ENCODE measurements at places on chromosomes 16 and 17.

GRCh38 chr17:13534946-13535345 lies 66.8 kb downstream of the HS3ST3A1 start:
- DNase-seq = no peak

DNA sequence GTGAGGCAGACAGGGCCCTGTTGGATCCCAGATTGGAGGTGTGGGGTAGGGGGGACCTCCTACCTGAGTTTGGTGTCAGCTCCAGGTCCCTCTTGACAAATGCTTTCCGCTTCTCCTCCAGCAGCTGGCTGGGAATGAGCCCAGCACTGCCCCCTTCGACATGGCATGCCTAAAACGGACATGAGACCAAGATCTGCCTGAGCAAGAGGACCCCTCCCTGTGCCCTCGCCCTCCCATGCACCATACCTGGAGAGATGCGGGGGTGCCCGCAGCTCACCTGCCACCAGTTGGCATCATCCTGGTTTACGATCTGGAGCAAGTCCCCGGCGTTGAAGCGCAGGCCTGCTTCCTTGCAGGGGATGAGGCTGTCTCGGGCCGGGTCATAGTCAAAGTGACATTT lies 26.2 kb downstream of the MPP2 start:
- DNase-seq = no peak

DNA sequence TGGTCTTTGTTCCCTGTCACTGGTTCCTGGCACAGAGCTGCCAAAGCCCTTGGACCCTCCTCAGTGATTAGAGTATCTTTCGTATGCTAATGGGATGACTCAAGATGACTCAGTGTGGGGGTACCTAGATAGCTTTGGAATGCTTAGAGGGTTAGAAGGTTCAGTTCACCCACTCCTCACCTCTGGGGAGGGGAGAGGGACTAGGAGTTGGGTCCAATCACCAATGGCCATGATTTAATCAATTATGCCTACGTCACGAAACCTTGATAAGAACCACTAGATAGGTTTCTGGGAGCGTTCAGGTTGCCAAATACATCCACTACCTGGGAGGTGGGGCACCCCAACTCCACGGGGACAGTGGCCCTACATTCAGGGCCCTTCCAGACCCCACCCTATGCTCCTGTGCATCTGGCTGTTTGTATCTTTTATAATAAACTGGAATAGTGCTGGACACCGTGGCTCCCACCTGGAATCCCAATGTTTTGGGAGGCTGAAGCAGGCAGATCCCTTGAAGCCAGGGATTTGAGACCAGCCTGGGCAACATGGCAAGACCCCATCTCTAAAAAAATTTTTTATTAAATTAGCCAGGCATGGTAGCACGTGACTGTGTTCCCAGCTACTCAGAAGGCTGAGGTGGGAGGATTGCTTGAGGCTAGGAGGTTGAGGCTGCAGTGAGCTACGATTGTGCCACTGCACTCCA lies 29.2 kb upstream of the LITAF start:
- no peak for DNase-seq

- DNase-seq = no peak
These were observed 94.6 kb downstream of the ITFG1 start for GRCh38 chr16:47366228-47366627.

DNA sequence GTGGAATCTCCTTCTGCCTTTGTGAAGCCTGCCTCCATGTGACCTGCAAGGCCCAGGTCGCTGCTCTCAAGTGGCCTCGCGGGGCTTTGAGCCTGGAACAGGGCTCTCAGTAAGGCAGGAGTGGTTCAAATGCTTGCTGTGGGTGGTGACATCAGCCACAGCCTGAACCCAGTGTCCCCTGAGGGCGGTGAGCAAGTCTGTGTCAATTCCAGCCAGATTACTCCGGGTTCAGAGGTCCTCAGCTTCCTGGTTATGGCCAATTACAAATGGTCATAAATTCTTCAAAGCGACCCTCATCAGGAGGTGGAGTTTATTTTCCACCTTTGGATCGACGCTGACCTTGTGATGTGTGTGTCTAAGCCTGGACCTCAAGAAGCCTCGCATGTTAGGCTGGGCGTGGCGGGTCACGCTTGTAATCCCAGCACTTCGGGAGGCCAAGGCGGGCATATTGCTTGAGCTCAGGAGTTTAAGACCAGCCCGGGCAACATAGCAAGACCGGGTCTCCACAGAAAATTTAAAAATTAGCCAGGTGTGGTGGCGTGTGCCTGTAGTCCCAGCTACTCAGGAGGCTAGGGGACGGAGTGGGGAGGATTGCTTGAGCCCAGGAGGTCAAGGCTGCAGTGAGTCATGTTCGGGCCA lies 17.3 kb downstream of the LGALS3BP start:
- DNase-seq = peak; percentile 47

- DNase-seq = no peak
These were observed 410.7 kb downstream of the TMEM114 start for GRCh38 chr16:8179615-8180014.

GRCh38 chr16:55944377-55944802 lies 69.2 kb upstream of the CES5A start:
- DNase-seq = peak; percentile 79

GRCh38 chr16:78994135-78994745 lies 606.3 kb downstream of the MAF start:
- DNase-seq = no peak

DNA sequence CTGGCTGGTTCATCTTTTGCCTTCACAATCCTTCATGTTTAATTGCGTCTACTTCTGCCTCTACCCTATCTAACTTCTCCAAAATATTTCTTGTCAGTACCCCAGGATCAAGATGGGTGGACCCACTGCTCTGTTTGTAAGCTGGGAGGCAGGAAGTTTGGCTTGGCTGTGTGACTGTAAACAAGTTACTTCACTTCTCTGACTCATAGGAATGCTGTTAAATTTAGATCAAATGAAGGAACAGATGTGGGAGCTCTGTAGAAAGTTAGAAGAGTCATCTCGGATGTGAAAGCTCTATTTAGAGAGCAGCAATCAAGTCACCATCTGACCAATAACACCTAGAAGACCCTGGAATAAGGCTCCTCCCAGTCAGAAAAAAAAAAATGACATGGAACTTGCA lies 55.2 kb upstream of the MRTFB start:
- peak; percentile 77 for DNase-seq

DNA sequence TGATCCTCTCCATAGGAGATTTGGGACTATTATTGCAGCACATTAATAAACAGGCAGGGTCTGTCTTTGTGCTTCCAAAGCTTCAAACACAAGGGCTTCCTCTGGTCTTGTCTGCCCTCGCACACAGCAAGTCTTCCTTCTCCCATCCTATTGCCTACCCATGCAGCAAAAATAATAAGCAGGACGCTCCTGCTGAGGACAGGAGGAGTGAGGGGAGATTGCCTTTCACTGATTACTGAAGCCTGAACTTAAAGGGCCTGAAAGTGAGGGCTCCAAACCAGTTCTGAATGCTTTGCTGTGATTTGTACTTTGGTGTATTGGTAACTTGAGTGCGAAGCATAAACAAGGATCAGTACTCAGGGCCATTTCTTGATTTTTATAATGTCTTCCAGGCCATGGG lies 197.6 kb upstream of the XYLT1 start:
- no peak for DNase-seq

- no peak for DNase-seq
These were observed 548 bp downstream of the HAGH start for GRCh38 chr16:1825864-1826690.

GRCh38 chr17:13650096-13650675 lies 48.5 kb upstream of the HS3ST3A1 start:
- no peak for DNase-seq

DNA sequence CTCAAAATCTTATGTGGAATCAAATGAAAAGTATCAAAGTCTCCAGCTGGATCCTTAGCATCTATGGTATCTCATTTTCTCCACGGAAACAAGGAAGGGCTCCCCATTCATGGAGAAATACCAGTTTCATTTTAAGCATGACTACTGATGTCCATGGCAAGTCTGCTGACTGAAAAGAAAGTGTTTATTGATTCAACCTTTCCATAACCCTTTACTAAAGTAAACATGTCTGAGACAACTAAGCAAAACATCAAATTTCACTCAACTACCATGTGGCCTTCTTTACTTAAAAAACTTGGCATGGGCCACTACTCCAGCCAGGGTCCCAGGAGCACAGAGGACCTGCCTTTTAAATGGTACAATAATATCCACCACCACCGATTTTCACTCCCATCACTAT lies 928.0 kb upstream of the SOX9 start:
- DNase-seq = no peak

DNA sequence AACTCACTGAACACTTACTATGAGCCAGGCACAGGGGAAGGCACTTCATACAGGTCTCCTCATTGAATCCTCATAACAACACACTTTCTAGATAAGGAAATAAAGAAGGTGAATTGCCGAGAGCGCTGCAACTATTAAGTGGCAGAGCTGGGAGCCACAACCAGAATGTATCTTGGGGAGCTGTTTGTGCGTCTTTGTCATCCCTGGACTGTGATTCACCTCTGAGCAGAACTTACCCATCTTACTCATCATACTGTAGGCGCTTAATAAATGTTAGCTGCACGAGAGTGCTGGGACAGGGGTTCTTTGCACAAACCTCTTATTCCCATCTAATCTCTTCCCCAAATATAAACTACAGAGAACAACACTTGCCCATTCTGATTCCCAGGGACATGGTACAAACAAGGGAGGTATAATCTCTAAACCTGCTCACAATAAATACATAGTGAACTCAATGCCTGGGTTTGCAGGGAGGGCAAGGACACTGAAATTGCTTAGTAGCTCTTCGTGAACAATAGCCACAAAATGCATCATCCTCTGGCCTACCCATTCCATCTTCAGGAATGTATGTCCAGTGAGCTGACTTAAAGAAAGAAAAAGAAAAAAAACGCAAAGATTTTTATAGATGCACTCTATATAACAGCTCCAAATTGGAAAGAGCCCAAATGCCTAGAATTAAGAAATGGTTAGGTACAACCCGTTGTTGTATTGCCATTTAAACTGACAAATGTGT lies 43.0 kb downstream of the MYO18A start:
- DNase-seq = no peak

GRCh38 chr16:57906382-57907316 lies 64.3 kb downstream of the CNGB1 start:
- no peak for DNase-seq

DNA sequence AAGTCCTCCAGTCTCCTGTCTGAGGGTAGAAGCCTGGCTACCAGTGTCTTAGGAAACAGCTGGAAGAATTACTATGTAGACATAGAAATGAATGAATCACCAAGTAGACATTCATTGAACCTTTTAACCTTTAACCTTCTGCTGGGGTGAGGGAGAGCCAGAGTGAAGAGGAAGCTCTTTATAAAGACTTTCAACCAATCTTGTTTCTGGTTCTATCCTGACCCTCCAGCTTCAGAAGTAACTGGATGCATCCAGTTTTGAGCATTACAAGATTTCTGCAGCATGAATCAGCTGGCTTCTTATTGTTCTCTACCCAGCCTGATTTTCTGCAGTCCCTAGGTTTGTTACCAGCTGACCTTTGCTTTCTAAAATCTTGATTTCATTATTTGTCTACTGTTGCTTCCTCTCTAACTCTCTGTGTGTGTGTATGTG lies 8.5 kb downstream of the TEKT1 start:
- no peak for DNase-seq

GRCh38 chr16:50680556-50680893 lies 587 bp downstream of the SNX20 start:
- no peak for DNase-seq

- DNase-seq = peak; percentile 82
These were observed 18.6 kb upstream of the ZNF629 start for GRCh38 chr16:30805370-30806169.

GRCh38 chr17:4498461-4499397 lies at the start of gene SPNS2:
TSS of gene SPNS2 (plus strand) at chr17:4498881. CDS start at chr17:4499048, 167 bp downstream.
- DNase-seq = peak; percentile 40

GRCh38 chr16:3046641-3047386 lies 453 bp downstream of the MMP25 start:
- DNase-seq = no peak

- no peak for DNase-seq
These were observed 5.5 kb downstream of the TANGO6 start for GRCh38 chr16:68848786-68849185.

GRCh38 chr16:80144191-80144590 lies 396.6 kb upstream of the DYNLRB2 start:
- DNase-seq = peak; percentile 40

DNA sequence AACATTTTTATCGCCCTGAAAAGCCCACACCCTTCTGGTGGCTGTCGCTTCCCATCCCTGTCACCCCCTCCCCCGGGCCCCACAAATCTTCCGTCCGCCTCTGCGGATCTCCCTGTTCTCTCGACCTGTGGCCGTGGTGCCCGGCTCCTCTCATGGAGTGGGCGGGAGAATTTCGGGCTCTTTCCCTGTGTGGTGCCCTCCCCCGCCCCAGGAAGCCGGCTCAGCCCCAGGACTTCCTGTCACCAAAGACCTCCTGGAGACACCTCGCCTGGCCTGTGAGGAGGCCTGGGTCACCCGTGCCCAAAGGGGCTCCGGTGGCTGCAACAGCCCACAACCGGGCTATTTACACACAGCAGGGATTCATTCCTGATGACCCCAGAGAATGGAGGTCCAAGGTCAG lies 26.1 kb upstream of the UBE2I start:
- no peak for DNase-seq

- DNase-seq = no peak
These were observed 144.3 kb downstream of the AIPL1 start for GRCh38 chr17:6290488-6291196.

- DNase-seq = no peak
These were observed 23.0 kb downstream of the USP6 start for GRCh38 chr17:5138616-5139457.

DNA sequence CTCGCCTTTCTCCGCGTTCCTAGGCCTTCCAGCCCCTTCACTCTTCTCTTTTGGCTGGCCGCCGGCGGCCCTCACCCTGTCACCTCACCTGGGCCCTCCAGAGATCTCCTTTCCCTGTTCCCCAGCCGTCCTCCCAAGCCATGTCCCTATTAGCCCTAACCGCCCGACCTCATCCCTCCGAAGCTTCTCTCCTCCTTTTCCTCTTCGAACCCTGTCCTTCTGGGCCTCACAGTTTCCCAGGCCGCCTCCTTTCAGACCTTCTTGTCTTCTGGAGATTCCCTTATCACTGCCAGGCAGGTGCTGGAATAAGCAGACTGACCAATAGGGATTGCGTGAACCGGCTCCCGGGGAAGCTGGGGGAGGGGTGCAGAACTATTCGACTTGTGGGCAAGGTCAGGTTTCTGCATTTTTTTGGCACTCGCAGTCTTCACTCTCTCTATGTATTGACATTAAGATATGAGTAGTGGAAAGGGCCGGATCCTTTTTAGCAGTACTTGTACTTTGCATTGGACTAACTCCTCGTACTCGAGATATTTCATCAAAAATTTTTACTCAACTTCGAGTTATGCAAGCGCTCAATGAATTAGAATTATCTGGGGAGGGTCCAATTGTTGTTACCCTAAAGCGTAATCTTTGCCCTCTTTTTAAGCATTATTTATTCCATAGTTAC lies 690 bp downstream of the RHOT1 start:
- DNase-seq = peak; percentile 67

- DNase-seq = peak; percentile 36
These were observed 38.7 kb upstream of the FOXJ1 start for GRCh38 chr17:76179496-76180467.

GRCh38 chr17:42155614-42156045 lies 841 bp upstream of the RAB5C start:
- no peak for DNase-seq

- DNase-seq = peak; percentile 4
These were observed 71.5 kb upstream of the DNAJA2 start for GRCh38 chr16:47045023-47045422.

Measured in fibroblast of skin of scalp (primary cell).